ENCODE measurements at places on chromosomes 7 and 10.

- DNase-seq = no peak
Measured at GRCh38 chr10:105594296-105594695, 953.2 kb downstream of the SORCS3 start.

- DNase-seq = no peak
Measured at GRCh38 chr7:106309362-106309761, 24.6 kb upstream of the NAMPT start.

DNA sequence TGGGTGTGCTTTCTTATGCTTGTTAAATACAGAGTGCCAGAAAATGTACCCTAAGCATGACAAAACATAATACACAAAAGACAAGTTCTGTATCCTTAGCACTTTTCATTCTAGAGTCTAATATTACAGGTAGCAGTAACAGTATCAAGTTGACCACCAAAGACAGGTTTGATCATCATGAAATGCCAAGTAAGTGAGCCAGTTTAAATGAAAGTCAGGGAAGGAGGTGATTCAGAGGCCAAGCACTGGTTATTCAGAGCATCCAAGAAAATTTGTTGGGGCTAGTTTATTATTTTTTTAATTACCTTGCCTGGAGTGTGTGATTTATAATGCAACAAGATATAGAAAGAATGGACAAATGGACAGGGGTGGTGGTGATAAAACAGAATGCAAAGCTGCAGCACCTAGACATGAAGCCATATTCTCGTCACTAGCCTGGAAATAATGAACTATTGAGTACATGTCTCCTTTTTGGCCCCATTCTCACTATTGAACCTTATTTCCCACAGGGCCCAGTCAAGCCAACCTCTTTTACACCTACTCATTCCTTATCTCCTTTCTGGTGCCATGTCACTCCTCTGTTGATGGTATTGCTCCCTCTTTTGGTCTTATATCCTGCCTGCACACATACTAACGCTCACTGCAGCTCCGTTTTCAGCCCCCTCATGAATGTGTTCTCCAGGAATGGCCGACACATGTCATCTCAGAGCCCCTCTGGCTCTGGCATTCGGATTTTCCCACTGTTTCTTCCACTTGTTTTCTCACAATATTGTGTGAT lies 78.6 kb upstream of the GLCCI1 start:
- DNase-seq = no peak

DNA sequence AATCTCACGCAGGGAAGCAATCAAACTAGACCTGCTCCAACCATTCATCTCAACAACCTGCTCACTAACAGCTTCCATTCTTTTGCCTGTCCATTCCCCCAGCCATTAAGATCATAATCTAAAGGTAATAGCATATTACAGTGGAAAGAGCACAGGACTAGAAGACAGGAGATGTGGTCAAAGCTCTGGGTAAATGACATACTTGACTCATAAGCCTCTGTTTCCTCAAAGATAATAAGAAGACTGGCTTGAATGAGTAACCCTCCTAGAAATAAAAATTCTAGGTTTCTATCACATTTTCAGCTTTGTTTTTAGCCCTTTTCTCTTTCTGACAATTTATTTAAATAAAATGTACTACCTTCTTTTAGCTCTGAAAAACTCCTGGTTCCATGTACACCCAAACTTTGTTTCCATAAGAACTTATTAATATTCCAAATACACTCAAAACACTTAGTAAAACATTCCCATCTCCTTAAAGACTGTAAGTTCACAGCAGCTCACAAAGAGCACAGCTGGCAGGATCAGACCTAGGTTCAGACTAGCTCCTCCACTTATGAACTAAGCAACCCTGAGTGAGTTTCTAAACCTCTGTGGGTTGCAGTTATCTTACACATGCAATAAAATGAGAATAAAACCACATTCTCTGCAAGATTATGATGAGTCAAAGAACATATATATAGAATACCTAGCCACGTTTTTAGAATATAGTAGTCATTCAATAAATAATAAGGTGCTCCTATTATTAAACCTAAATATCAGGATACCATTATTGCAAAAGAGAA lies 11.6 kb downstream of the FAM204A start:
- DNase-seq = no peak

GRCh38 chr10:117160567-117160966 lies 22.5 kb upstream of the VAX1 start:
- no peak for DNase-seq

GRCh38 chr7:149741629-149742028 lies 31.8 kb downstream of the ZNF467 start:
- no peak for DNase-seq

DNA sequence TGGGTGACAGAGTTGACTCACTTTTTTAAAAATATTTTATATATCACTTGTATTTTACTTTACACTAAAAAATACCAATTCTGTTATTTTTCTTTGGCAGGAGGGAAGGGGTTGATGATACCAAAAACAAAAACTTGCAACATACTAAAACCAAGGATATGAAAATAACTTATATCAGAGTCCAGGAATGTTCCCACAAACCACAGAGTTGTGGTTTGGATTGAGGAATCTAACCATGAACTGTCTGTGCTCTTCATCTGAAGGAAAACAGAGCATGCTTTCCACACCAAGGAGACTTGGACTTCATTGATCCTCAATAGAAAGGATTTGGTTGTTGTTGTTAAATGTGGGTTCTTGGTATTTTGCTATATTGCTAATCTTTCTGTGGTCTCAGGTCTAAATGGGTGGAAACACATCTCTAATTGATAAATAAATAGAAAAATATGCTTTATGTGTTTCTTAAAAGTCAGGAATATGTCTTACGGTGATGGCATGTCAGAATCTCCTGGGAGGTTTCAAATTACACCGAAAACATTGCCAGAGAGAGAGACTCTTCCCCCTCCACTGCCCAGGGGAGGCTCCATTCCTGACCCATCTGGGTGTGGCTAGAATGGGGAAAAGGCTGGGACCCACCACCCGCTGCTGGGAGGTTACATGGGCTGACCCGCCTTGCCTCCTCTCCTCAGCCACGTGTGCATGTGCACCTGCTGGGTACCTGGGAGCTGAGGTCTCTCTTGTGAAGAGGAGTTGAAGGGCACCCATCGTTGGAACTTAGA lies 46.9 kb upstream of the STK17A start:
- DNase-seq = no peak

DNA sequence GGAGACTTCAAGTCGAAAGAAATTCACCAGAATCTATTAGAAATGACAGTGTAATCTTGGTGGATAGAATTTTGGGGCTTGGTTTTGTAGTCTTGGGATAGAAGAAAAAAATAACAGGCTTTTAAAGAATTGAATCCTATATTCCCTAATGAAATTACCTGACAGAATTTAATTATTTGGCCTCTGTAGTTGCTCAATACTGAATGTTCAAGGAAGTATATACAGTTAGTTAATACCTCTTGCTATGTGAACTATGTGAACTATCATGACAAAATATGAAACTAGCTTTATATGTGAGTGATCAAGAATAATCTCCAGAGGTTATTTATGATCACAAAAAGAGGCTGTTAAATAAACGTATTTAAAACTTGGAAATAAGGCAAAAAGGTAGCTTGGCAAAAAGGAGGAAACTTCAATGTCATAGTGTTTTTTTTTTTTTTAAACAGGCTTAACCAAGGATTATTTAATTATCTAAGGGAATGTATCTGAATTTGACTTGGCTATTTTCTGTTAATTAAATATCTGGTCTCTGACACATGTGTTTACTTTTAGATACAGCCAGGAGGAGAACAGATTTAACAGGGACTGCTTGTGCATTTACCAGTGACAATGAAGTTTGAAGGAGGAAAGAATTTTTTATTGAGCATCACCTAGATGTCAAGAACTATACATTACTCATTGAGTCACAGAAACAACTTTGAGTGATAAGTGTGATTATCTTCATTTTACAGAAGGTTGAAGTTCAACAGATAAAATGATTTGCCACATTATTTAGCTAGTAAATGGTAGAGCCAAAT lies 11.5 kb upstream of the CASD1 start:
- no peak for DNase-seq

DNA sequence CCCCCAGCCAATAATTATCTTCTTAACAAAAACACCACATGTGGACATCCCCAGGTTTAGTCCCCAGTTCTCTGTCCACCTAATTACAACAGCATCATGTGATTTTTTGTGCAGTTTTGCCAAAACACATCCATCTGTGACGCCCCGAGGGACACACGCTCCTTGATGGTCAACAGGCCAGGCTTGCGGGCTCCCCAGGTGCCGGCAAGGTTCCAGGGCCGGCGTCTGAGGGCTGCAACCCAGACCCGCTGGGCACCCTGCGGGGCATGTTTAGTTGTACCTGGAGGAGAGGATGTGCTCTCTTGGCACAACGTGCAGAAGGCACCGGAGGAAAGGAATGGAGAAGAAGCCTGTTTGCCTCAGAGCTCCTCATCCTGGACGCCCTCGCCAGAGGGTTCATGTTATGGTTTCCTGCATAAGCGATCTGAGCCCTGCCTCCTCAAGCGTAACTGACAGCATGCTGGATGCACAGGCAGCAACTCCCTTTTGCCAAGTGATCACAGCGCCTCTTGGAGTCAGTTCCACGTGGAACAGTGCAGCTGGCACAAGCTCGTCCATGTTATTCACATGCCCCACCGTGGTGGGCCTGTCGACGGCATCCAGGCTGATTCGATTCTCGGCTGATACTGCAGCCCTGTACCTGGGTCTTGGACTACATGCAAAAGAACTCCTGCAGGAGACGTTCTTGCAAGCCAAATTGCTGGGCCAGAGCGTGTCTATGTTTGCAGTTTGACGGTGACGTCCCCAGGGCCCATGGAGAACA lies 41.6 kb downstream of the JAKMIP3 start:
- DNase-seq = no peak

- DNase-seq = no peak
Measured at GRCh38 chr7:15757041-15758000, 70.8 kb upstream of the MEOX2 start.

DNA sequence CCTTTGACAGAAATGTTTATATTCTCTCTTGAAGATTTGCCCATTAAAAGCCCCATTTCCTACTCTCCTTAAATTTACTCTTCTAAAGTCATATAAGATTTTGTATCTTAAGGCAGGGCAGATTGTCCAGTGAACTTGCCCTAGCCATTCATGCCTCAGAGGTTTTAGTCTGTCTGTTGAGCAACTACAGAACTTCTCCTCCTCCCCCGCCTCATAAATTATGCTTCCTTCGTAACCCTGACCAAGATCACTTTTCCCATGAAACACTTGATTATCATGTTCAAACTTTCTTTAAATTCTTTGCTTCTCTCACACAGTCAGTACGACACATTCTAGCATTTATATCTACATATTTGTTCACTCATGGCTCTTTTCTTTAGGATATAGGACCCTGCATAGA lies 621.3 kb downstream of the ANKRD7 start:
- DNase-seq = no peak

DNA sequence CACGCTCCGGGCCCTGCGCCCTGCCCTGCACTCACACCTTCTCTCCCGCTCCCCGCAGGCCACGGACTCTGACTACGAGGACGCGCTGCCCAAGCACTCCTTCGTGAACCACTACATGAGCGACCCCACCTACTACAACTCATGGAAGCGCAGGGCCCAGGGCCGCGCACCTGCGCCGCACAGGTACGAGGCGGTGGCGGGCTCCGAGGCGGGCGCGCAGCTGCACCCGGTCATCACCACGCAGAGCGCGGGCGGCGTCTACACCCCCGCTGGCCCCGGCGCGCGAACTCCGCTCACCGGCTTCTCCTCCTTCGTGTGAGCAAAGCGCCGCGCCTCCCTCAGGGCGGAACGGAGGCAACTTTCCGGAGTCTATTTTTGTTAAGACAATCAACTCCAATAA lies 417.0 kb upstream of the FOXK1 start:
- DNase-seq = no peak

DNA sequence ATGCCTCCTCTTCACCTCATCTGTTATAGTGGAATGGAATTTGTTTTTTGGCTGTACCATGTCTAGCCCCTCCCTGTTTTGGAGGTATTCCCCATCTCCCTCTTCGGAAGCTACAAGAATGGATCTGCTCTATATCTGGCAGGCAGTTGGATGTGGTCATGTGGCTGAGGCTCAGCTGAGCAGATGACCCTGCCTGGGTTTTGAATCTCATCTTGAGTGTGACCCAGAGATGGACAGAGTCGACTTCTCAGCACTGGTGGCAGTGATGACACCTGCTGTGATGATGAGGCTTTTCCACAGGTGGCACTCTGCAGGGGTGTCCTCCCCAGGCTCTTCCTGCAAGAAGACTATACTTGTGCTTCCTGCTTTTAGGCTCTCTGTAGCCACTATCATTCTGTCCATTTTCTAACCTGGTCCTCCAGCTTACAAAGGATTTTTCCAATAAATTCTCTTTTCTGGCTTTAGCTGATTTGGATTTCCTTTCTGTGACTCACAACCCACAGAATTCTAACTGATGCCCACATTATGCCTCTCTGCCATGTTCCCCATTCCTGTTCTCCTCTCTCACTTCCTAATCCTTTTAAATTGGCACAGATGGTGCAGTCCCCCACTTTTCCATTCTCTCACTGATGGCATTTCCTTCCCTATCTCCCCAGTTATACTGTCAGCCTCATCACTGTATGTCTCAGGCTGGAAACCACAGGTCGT lies 7.5 kb upstream of the ARHGAP22 start:
- no peak for DNase-seq

DNA sequence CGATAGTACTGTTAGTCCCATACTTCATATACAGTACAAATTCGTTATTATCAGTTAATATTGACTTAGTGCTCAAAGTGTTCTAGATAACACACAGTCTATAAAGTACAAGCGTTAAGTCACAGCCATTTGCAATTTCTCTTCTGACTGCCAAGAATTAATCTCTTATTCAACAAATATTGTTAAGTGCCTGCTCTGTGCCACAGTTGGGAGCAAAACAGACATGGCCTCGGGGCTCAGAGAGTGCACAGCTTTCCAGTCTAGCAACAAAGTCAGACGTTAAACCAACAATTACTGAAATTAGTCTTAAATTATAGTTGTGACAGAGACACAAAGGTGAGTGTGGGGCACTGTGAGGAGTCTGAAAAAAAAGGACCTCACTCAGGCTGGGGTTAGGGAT lies 113.0 kb upstream of the DPP6 start:
- no peak for DNase-seq

DNA sequence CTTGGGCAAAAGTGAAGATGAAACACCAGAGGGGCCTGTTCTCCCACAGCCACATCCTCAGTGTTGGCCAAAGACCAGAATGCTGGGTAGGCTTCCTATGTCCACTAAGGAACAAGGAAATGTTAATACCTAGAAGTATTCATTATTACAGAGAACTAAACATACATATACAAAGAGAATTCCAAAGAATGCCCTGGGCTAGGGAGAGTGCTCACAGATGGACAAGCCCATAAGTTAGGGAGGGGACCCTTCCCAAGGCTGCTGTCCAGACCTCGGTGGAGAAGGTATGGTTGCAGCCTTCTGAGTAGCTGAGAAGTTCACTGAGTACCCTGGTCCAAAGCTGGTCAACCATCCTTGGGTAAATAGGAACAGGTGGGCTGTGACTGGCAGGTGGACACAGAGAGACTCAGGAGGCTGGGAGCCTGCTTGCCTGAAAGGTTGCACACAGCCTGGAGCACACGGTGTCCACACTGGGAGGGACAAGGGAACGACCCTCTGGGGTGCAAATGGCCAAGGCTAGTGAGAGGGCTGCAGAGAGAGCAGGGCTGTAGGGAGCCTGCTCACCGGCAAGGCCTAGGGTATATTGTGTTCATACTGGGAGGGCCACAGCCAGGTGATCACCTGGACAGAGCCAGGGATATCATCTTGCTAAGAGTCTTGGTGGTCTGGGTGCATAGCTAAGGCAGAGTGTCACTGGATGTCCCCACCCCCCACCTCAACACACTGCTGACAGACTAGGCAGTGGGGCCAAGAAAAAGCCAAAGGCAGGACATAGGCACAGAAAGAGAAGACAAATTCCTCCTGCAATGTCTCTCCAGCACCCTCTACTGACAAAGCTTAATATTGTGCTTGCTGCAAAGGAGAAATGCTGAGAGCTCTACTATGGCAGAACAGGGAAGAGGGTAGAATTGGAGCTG lies 40.3 kb downstream of the CPVL start:
- DNase-seq = peak; percentile 57

All from CD4-positive, alpha-beta T cell treated with Interleukin-17A for 1 hour (primary cell).